Adrenal gland (tissue), 19 donors: ENCODE measurements at places on chromosomes 6 and 20. TPM values are rescaled to one million over a fixed set of nuclear protein-coding genes. Genes with fewer than 3 reads are reported as not detected.
A peak's percentile ranks its signal among the peaks of the same experiment; 100 is the strongest.

GRCh38 chr6:143157131-143157530, 96.4 kb downstream of the AIG1 start:
- no peak for DNase-seq

Gene GRM1
- 0.07 TPM for total RNA-seq

Gene RARS2
- 92.1 TPM for total RNA-seq

Gene CD24
- total RNA-seq, result 23.4 TPM

Gene SIRPD
- 3.3 TPM for total RNA-seq

Gene EDN1
- 0.61 TPM for total RNA-seq

DNA sequence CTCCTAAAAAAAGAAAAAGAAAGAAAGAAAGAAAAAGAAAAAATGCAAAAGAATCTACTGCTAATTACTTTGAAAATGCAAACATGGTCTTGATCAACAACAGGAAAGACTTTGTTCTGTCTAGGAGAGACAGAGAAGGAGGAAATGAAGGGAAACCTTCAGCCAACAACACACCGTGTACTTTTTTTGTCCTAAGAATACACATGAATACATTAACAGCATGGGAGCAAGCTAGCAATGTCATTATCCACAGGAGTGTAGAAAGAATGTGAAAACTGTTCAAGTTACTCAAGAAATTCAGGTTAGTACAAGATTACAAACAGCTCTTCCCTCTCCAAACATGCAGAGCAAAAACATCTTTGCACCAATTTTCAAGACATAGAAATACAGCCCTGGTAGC, 326.3 kb downstream of the UBE3D start:
- DNase-seq, result no peak

GRCh38 chr20:23246717-23247664, 103.6 kb upstream of the NXT1 start:
- peak; percentile 44 for DNase-seq

- DNase-seq, result peak; percentile 94
Measured at GRCh38 chr6:35360349-35361138, 18.2 kb downstream of the PPARD start.

GRCh38 chr6:169162249-169162648, 91.4 kb downstream of the THBS2 start:
- no peak for DNase-seq

- no peak for DNase-seq
Measured at GRCh38 chr6:53593001-53593488, 48.1 kb upstream of the GCLC start.

DNA sequence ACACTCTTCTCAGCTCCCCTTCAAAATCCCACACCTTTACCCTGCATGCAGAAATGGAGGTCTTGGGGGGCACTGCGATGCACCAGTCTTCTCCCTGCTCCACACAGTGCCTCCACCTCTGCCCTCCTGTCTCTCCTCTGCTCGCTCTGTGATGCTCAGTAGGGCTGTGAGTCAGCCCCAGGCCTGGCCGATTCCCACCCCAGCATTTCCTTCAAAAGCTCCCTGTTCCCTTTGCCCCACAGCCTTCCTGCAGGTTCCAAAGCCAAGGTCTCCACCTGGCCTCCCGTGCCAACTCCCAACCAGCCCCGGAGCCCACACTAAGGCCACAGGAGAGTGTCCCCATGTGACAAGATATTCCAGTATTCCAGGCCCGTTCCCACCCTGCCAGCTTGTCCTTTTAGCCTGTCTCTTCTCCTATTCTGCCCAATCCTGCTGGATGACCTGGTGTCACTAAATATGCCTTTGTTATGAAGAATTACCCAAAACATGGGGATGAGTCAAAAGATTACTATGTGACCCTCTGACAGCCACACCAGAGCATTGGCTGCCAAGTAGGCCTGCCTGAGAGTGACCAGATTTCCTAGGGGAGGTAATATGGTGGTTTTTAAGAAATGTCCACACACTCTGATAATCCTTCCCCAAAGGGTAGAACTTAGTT, 118.9 kb upstream of the NXT1 start:
- DNase-seq, result no peak

- no peak for DNase-seq
Measured at GRCh38 chr6:56860475-56860874, 94.4 kb upstream of the BEND6 start.

- no peak for DNase-seq
Measured at GRCh38 chr6:128057541-128057940, 156.7 kb upstream of the THEMIS start.

DNA sequence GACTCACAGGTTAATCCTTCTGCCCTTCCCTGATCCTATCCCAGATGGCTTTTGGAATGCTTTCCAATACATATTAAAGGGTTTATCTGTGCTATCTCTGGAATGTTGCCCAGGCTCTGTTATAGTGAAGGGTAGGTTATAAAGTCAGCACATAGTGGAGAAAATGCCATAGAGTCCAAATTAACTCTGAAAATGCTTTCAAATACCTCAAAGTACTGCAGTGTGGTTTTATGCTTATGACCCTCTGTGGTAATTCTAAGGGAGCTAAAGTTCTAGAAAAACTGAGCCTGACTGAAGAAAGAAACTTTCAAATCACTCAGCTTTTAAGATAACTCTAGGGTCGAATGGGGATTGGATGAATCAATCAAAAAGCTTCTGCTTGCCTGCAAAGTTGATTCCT, 159.8 kb downstream of the PLCB1 start:
- DNase-seq, result no peak

Gene HSPA1L
- 0.79 TPM for total RNA-seq

DNA sequence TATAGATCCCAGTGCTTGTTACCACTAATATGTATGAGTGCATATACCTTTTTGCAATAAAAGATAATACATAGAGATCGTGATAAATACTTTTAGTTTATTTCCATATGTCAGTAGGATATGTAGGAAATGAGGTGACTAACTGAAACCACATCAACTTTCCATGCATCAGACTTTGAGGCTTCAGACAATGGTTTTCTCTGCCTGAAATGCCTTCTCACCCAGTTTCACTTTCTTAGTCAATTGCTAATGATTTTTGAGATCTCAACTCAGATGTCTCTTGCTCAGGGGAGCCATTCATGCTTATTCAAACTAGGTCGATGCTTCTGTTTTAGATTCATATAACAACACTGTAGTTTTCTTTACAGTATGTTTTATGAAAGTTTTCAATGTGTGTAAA, 626.6 kb upstream of the ADGRB3 start:
- no peak for DNase-seq

- DNase-seq, result no peak
Measured at GRCh38 chr6:149093643-149094042, 223.9 kb upstream of the TAB2 start.

DNA sequence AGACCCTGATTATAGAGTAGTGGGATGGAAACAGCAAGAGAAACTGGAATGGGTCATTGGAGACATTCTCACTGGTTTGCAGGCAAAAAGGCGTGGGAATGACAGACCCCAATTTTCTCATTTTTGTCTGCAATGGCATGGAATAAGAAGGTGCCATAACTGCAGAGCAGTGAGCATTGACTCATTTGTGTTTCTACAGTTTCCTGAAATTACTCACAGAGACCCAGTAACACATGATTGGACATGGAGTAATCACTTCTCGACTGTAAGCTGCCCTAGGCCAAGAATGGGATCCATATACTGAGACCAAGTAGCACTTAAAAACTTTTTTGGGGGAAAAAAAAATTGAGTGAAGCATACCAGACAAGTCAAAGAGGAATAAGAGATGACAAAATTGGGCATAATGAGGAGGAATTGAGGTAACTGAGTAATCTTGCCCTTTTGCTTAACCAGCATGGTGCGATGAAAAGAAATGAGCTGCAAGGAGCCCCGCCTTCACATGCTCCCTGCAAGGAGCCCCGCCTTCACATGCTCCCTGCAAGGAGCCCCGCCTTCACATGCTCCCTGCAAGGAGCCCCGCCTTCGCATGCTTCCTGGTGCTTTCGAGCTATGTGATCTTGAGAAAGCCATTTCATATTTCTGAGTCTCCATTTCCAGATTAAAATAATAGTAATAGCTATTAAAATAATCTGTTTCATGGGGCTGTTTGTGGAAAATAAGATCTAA, 44.1 kb downstream of the NHSL1 start:
- no peak for DNase-seq

GRCh38 chr6:158387036-158387435, 74.8 kb downstream of the TULP4 start:
- no peak for DNase-seq

GRCh38 chr6:163563318-163563717, 148.8 kb downstream of the QKI start:
- DNase-seq, result no peak

- no peak for DNase-seq
Measured at GRCh38 chr6:87184762-87185250, 29.4 kb downstream of the ZNF292 start.

DNA sequence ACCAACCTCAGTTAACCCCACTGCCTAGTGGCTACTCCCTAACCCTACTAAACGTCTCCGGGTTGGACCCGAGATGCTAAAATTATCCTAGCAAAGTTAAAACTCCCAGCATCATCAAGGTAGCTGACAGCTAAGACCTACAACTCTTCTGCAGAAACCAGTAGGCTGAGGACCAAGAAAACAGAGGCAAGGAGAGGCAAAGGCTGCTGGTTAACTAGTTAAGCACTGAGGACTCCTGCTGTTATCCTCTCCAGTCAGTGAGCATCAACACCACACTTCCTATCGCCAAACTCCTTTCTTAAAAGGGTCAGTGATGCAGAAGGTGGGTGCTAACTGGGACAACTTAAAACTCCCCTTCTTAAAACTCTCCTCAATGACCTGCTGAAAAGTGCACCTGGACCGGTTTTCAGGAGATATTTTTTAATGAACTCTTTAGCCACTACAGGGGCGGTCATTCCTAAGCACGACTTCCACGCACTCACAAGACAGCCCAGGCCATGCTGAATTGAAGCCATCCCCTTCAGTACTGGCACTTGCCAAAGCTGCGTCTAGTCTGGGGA, 1.7 kb downstream of the TRERF1 start:
- DNase-seq, result no peak

Gene POPDC3
- 0.46 TPM for total RNA-seq

Gene LAMA4
- total RNA-seq, result 102 TPM

DNA sequence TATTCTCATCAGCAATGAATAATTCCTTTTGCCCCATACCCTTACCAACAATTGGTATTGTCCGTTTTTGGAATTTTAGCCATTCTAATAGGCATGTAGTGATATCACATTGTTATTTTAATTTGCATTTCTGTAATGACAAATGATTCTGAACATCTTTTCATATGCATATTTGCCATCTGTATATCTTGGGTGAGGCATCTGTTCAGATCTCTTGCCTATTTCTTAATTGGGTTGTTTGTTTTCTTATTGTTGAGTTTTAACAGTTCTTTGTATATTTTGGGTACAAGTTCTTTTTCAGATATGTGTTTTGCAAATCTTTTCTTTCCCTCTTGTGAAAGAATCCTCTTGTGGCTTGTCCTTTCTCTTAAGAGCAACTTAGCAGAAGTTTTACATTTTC, 69.6 kb downstream of the ZNF292 start:
- DNase-seq, result no peak

DNA sequence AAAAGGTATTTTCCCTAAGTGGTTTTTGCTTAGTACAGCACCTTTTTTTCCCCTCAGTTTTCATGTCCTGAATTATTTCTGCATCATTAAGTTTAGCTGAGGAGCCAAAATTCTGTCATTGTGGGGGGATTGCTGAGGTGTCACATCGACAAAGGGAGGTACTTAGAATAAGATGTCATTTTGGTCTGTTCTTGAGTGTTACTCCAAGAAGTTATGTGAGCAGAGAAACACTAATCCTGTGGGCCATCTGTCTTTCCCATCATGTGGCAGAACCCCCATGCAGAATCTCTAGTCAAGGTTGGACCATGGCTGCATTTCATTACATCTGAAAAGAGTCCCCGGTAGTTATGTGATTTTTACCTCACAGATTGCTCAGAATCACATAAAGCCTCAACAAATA, 167.8 kb upstream of the CENPW start:
- no peak for DNase-seq

DNA sequence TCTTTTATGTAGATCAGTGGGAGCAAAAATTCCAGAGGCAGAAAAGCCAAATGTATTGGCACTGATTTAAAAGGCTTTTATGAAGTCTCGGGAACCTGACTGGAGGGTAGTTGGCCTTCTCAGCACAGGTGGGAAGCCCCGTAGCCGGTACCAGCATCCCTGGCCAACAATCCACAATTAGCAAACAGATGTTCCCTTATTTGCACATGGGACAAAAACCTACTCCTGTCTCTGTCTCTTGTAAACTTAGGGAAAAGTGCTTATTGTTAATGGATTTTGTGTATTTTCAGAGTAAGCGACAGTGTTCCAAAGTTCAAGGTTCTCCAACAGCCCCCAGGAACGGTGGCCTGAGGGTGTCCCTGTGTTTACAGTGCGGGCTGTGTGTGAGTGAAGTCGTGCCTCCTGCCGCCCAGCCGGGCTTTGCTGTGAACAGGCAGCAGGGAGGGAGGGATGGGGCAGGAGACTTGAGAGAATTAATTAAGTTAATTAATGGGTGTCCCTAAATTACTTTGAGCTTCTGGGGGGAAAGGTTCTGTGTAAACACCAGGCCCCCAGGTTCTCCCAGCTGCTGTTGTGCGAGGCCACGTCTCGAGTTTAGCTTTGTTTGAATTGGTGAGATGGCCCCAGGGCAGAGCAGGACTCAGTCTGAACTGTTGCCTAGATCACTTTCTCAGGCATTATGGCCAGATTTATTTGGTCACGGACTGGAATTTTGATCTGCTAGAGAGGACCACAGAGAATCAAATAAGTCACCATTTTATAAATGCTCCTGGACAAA, 3.9 kb downstream of the SYNJ2 start:
- DNase-seq, result no peak

GRCh38 chr6:150145830-150146229, 3.0 kb downstream of the PPP1R14C start:
- no peak for DNase-seq
